ENCODE measurements at places on chromosomes 12 and 14.
A peak's percentile ranks its signal among the peaks of the same experiment; 100 is the strongest.

- no peaks in the 10 kb centered on the region for H3K27me3 ChIP-seq
- no peak overlapping the region for H3K27ac ChIP-seq
- H3K4me3 ChIP-seq = no peak overlapping the region
- H3K4me1 ChIP-seq = no peaks in the 10 kb centered on the region
- no peak for DNase-seq
Observed at GRCh38 chr14:101476916-101477553, 84.3 kb upstream of the DIO3 start.

DNA sequence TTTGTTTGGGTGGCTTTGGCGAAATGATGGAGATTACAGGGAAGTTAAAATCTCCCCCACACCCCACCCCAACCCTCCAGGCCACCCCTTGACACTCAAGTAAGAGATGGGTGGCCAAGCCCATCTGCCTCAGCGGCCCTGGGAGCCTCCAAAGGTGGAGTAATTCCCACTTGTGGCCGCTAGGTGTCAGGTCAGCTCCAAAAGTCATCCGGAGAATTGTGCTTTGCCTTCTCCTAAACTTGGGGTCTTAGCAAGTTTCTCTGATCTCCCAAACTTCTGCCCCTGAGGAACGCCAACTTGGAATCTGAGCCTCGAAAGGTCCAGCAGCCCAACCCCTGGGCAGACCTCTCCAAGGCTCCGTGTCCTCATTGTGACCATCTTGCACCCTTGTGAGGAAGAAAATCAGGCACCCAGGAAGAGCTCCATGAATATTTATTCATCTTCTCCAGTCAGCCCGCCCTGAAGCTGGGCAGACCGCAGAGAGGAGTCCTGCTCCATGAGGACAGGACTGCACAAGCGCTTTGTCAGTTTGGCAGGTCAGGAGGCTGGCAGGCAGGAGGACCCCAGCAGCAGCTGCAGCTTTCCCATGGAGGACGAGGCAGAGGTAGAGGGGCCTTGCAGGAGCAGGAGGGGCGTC, 46.7 kb downstream of the LRRC74A start:
- H3K27me3 ChIP-seq = peaks cover 17% of the 10 kb centered on the region
- H3K4me3 ChIP-seq = no peak overlapping the region
- H3K27ac ChIP-seq = no peak overlapping the region
- no peaks in the 10 kb centered on the region for H3K36me3 ChIP-seq
- peaks cover 1% of the 10 kb centered on the region for H3K4me1 ChIP-seq

DNA sequence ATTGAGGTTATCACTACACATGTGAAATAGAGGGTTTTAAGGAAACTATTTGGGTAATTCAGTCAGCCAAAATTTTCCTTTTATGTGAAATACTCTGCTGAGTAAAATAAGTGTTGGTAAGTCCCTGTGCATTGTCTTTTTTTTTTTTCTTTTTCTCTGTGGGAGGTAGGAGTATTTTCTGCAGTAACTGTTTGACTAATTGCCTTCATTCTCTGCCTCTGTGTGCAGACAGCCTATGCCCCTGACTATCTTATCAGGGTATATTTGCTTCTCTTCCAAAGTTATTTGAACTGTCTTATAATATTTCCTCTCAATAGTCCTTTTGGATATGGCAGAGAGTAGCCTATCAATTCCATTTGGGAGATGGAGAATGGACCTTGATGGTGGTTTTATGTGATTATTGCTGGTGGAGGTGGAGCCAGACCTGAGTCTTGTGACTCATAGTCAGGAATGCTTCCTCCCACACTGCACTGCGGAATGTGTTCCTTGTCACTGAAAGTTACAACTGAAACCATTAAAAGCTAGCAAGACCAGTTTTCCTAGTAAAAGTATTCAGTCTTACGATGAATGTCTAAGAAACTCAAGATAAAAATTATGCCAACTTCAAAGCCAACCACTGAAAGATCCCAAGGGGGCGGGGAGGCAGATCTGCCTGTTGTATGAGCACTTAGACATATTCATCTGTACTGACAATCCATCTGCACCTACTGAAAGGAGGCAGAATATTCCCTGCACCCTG, 40.9 kb upstream of the STXBP6 start:
- no peak for DNase-seq
- H3K4me1 ChIP-seq = no peaks in the 10 kb centered on the region
- H3K27me3 ChIP-seq = peaks cover 44% of the 10 kb centered on the region
- no peak overlapping the region for H3K4me3 ChIP-seq
- H3K27ac ChIP-seq = no peak overlapping the region

- no peaks in the 10 kb centered on the region for H3K36me3 ChIP-seq
- no peak for DNase-seq
- H3K27ac ChIP-seq = no peak overlapping the region
Observed at GRCh38 chr12:1620092-1620491, 8.9 kb upstream of the WNT5B start.

DNA sequence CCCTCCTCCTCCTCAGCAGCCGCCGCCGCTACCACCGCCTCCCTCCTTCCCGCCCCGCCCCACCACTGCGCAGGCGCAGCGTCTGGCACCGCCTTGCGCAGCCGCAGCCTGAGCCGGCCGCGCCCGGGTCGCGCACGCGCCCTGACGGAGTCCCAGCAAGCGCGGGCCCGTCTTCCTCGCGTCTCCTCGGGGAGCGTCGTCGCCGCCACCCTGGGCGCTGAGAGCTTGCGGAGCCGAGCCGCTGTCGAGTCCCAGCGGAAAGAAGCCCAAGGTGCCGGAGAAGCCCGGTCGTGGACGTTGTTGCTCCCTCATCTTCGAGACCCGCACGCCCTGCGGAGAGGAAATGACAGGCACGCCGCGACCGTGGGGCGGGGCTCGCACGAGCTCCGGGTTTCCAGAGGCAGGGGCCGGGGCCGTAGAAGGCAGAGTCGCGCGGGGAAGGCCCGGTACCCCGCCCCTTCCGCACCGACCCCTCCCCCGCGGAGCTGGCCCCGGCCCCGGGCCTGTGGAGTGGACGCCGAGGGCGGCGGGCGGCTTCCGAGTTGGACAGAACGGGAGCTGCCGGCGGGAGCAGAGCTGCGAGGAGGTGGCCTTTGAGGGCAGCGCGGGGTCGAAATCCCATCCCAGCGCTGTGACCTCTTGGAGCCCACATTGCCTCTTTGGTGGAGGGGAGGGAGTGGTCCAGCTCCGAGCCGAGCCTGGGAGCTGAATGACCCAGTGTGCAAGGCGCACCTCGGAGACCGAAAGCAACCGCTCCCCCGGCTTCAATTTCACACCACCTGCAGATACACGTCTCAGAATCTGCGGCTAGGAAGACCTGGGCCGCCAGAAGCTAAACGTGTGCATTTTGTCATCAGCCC, 469 bp upstream of the RAB35 start:
- no peaks in the 10 kb centered on the region for H3K27me3 ChIP-seq
- H3K4me3 ChIP-seq = peak overlapping the region; percentile 81
- peak overlapping the region; percentile 83 for H3K27ac ChIP-seq
- peaks cover 27% of the 10 kb centered on the region for H3K36me3 ChIP-seq

GRCh38 chr14:104320611-104321086, 182.3 kb downstream of the KIF26A start:
- DNase-seq = no peak
- H3K4me1 ChIP-seq = no peaks in the 10 kb centered on the region
- H3K27ac ChIP-seq = no peak overlapping the region

DNA sequence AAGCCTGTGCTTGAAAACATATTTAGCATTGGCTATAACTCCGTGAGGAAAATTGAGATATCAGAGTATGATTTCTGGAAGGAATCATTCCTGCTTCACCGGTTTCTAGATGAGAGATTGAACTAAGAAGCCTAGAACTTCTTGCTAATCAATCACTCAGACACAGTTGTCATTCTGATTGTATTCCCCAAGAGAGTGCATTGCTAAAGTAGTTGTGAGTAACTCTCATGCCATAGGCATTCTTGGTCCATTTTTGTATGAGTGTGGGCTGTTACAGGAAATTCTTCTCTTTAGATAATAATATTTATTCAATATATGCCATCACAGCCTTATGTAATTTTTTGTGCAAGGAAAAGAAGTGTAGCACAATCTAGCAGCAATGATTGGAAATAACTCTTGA, 893.3 kb upstream of the MDGA2 start:
- H3K36me3 ChIP-seq = no peaks in the 10 kb centered on the region
- H3K4me3 ChIP-seq = no peak overlapping the region
- H3K4me1 ChIP-seq = no peaks in the 10 kb centered on the region
- H3K27me3 ChIP-seq = no peaks in the 10 kb centered on the region
- no peak for DNase-seq
- H3K27ac ChIP-seq = no peak overlapping the region

- peaks cover 43% of the 10 kb centered on the region for H3K36me3 ChIP-seq
- H3K4me3 ChIP-seq = no peak overlapping the region
- no peak for DNase-seq
- peaks cover 15% of the 10 kb centered on the region for H3K4me1 ChIP-seq
Observed at GRCh38 chr12:49328816-49329215, 5.8 kb downstream of the TROAP start.

DNA sequence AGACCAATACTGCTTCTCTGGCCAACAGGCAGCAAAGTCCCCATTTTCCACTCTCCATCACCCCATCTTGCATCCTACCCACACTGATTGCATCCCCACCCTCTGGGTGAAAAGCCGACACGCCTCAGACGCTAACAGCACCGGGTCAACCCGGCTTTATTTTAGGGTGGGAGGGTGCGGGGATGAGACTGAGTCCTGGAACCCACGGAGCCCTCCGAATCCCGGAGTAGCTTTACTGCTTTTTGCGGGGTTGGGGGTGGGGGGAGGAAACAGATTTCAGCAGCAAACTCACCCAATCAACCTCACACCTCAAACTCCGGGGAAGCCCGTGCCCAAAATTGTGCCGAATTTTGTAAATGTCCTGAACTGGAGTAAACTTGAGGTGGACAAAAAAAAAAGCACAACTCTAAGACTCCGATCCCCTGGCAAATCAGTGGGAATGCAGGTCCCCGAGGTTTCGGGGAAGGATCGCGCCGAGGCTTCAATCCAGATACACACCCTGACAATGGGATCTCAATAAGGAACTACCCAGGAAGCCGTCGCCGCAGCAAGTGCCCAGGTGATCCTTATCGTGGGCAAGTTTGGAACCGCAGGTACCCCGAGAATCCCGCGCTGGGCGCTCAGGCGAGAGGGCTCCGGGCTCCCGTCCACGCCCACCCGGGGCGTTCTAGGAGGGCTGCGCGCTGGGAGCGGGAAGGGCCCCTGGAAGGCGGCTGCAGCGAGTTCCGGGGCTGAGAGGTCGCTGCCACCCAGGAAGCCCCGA, 1.1 kb downstream of the GCH1 start:
- peaks cover 49% of the 10 kb centered on the region for H3K4me1 ChIP-seq
- H3K36me3 ChIP-seq = peaks cover 25% of the 10 kb centered on the region
- H3K27ac ChIP-seq = peak overlapping the region; percentile 87
- H3K4me3 ChIP-seq = peak overlapping the region; percentile 93

DNA sequence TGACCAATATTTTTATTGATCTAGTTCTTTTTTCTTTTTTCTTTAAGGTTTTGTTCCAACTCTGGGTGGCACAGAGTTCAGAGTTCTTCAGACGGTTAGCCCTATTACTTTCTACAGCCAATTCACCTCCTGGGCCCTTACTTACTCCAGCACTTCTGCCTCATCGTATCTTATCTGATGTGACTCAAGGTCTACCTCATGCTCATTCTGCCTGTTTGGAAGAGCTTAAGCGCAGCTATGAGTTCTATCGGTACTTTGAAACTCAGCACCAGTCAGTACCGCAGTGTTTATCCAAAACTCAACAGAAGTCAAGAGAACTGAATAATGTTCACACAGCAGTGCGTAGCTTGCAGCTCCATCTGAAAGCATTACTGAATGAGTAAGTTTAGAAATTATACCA, 64.7 kb downstream of the VEZT start:
- H3K27ac ChIP-seq = no peak overlapping the region
- DNase-seq = no peak
- H3K27me3 ChIP-seq = no peaks in the 10 kb centered on the region
- H3K36me3 ChIP-seq = peaks cover 30% of the 10 kb centered on the region
- H3K4me3 ChIP-seq = no peak overlapping the region

- H3K27ac ChIP-seq = no peak overlapping the region
- DNase-seq = no peak
- peaks cover 3% of the 10 kb centered on the region for H3K36me3 ChIP-seq
- no peak overlapping the region for H3K4me3 ChIP-seq
- peaks cover 7% of the 10 kb centered on the region for H3K4me1 ChIP-seq
Observed at GRCh38 chr12:92436856-92437255, 265.9 kb upstream of the PLEKHG7 start.

DNA sequence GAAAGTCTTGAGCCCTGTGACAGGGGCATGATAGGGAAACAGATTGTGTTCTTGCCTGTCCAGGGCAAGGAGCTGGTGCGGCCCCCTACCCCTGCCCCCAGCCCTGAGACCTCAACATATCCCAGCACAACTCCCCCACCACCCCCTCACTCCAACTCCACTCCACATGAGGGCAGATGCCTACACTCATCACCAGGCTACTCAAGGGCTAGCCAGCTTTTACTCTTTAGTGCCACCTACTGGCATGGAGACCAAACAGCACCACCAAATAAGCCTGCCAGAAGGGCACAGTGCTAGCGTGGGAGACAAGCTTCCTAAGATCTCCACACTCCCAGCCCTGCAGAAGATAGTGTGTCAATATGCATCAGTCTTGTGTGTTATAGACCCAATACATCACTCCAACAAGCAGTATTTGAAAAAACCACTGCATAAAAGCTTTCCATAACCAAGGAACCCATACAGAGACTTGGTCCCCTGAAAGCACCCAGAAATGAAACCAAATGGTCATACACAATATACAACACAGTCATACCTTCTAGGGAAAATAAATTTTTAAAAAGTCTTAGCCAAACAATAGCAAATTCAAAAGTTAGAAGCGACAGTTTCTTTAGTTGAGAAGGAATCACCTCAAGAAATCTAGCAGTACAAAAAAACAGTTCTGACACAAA, 154.4 kb downstream of the KCNK10 start:
- H3K27me3 ChIP-seq = peaks cover 26% of the 10 kb centered on the region
- peak overlapping the region; percentile 37 for H3K4me3 ChIP-seq
- peak; percentile 66 for DNase-seq

DNA sequence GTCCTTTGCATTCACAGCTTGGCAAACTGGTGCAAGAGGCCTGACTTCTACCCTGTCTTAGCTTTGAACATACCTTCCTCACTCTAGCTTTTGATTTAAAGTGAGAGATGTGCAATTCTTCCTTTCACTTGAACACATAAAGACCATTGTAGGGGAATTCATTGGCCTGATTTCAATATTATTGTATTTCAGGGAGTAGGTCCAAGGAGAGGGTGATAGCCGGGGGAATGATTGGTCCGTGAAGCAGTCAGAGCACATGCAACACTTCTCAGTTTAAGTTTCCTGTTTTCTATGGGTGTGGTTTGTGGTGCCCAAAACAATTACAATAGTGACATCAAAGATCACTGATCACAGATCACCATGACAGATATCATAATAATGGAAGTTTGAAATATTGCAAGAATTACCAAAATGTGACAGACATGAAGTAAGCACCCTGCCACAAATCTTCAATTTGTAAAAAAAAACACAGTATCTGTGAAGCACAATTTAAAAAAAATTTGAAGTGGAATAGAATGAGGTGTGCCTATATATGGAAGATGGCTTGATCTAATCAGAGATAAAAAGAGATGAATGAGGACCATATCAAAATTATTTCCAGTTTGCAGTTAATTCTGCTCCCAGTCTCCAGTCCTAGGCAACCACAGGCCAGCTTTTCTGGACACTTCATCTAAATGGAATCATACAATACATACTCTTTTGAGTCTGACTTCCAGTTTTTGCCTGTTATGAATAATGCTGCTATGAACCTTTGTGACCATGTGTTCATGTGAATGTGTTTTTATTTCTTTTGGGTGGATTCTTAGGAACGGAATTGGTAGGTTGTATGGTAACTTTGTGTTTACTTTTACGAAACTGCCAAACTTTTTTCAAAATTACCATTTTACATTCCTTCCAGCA, 23.2 kb downstream of the BORCS5 start:
- H3K36me3 ChIP-seq = peaks cover 52% of the 10 kb centered on the region
- H3K27ac ChIP-seq = peak overlapping the region; percentile 99
- H3K27me3 ChIP-seq = no peaks in the 10 kb centered on the region
- peaks cover 70% of the 10 kb centered on the region for H3K4me1 ChIP-seq
